NCI-H2227 treated with DMSO at 0.1 percent for 48 hours (cell line): ENCODE measurements at places on chromosomes 1 and 21.

DNA sequence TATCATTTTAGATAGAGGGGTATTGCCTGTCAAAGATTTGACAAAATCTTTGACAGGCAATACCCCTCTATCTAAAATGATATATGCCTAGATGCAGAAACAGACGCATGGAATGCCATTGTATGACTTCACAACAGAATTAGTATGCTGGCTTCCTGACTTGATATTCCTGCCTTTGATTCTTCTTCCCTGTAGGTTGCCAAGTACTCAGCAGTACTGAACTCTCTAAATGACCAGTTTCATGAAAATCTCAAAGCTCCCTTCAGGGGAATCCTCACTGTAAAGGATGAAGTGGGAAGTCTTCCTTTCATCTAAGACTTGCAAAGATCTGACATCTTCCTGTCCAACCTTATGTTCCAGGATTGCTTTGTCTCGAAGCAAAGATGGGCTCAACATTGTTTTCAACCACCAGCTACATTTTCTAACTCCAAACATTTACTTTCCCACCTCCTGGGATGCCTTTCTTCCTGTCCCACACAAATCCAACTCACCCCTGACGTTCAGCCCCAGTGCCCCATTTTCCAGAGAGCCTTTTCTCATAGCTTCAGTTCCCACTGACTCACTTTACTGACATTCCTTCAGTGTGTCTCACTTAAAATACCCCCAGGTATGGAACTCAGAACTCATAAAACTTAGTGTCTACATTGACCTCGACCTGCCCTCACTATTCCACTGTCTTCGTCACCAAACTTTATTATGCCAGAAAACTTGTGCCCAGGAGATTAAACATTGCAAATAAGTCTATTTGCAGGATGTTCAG lies 67.3 kb upstream of the KCNJ6 start:
- DNase-seq, result no peak

DNA sequence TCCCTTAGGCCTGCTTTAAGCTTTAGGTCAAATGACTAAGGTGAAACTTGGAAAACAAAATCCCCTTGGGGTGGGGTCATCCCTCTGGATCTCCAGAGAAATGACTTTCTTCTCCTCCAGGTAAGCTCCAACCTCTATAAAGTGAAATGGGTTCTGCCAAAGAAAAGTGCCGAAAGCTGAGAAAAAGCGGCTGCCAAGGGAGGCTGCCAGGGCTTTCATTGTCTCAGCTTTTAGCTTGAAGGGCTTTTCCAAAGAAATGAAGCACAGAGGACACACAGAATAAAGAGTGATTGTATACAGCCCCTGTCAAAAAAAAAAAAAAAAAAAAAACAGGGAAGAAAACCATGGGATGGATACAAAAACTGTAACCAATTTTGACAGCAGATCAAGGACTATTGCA lies 126.9 kb downstream of the TGFBR3 start:
- no peak for DNase-seq

- DNase-seq, result no peak
Measured at GRCh38 chr1:247294282-247294681, 37.4 kb downstream of the ZNF496 start.

GRCh38 chr1:233959102-233959501 lies 54.6 kb downstream of the SLC35F3 start:
- DNase-seq, result no peak

- DNase-seq, result no peak
Measured at GRCh38 chr1:224298346-224299330, 31.3 kb downstream of the NVL start.

DNA sequence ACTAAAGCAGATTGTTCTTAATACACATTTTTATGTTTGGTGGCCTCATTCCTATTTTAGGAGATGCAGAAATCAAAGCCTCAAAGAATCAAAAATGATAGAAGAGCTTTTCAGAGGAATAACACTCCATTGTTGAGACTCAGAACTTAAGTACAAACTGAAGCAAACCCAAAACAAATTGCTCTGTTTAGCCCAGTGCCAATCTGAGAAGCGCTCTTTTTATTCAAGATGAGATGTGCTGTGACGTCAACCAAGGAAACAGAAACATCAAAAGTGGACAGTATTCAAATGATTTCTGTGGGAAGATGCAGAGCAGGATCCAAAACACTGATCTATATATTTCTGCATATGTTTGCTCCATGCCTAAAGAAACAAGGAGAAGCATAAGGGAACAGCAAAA lies 18.0 kb downstream of the COLGALT2 start:
- no peak for DNase-seq
